Spinal cord (tissue), 10 donors: ENCODE measurements at places on chromosomes 3 and 15. TPM values are rescaled to one million over a fixed set of nuclear protein-coding genes. Genes with fewer than 3 reads are reported as not detected.

The CXCR6 gene
- total RNA-seq: not detected

The FSD2 gene
- 0.06 TPM for total RNA-seq

The SERINC4 gene
- total RNA-seq: not detected

The PDZRN3 gene
- 83.6 TPM for total RNA-seq
